Stimulated activated CD8-positive, alpha-beta memory T cell treated with anti-CD3 and anti-CD28 coated beads, Interleukin-2, amount 100 ng/mL, for 48 hours (primary cell): ENCODE measurements at places on chromosomes 1 and 21.
A peak's percentile ranks its signal among the peaks of the same experiment; 100 is the strongest.

DNA sequence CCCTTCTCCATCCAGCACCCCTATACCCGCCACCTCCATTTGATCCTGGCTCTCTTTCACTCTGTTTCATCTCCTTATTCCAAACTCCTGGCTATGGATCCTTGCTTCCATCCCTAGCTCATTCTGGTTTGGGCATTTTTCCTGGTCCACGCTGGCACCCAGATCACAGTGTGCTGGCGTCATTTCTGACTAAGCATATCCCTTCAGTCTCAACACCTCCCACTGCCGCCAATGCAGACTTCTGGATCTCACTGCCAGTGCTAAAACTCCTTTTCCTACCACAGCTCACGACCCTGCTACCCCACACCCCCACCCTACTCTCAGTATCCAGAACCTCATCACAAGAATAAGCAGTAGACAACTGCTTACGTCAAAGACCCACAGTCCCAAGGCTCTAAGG is 16.3 kb downstream of the SEC16B start:
- no peak for DNase-seq

GRCh38 chr1:240462766-240463395 is 149.1 kb downstream of the GREM2 start:
- no peak for DNase-seq

- no peak for DNase-seq
These were observed 11.3 kb downstream of the NFIA start for GRCh38 chr1:61093525-61094137.

GRCh38 chr1:16082283-16083038 is 9.0 kb upstream of the FAM131C start:
- DNase-seq: peak; percentile 56

- DNase-seq: no peak
These were observed 13.3 kb upstream of the TLR5 start for GRCh38 chr1:223156343-223156742.
